ENCODE measurements at places on chromosomes 3 and 15.

DNA sequence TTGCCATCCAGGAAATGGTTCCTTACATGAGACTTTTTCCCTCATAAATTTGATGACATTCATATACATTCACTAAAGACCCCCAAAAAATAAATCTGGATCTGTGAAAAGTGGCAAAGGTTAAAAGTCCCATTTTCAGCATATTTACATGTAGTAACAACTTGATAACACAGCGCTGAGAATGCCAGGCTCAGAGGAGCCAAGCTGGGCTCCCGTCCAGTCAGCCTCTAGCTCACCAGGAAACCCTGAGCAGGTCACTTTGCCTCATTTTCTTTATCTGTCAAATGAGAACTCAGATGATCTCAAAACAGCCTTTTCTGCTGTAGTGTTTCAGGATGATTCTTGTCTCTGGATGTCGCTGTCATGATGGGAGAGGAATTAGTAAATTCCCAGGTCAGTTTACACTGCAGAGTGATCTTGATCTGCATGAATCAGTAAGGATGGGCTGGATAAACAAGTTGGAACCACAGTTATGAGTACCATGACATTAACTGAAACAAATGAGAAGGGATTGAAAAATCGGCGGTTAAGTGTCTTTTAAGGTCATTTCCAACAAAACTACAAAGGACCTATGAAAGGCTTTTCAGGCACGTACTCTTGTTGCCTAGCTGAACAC, 82.8 kb downstream of the PPARG start:
- peak; percentile 66 for DNase-seq

- DNase-seq, result no peak
Measured at GRCh38 chr15:90394748-90395442, 6.9 kb downstream of the IQGAP1 start.

DNA sequence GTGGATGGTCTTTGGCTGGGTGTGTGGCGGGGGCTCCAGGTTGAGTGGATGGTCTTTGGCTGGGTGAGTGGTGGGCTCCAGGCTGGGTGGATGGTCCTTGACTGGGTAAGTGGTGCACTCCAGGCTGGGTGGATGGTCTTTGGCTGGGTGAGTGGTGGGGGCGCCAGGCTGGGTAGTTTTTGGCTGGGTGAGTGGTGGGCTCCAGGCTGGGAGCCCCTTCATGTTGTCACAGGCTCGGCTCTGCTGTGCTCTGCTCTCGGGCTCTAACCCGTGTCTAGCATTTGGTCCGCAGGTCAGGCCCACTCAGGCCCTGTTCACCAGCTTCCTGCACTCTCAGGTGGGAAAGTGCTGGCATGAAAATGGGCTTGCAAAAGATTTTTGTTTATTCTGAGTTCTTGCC, 25.1 kb downstream of the CD276 start:
- DNase-seq, result no peak

- no peak for DNase-seq
Measured at GRCh38 chr3:192986379-192986778, 68.7 kb upstream of the MB21D2 start.

DNA sequence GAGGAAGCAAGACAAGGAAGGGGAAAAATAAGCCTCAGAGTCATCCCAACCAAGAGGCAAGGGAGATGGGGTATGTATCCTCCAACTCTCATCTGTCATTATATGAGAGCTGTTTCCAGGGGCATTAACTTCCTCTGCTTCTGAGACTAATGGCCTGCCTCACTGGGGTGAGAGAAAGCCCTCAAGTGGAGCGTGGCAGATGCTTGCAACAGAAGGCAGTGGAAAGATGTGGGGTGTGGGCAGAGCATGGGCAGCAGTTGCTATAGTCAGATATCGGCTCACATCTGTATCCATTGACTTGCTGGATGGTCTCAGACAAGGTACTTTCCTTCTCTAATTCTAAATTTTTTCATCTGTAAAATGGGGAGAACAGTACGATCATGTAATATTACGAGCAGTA, 81.7 kb upstream of the PLCL2 start:
- DNase-seq, result no peak

- no peak for DNase-seq
Measured at GRCh38 chr3:48314542-48314941, 18.9 kb downstream of the SPINK8 start.

- DNase-seq, result peak; percentile 74
Measured at GRCh38 chr3:17195856-17196604, 311.3 kb downstream of the PLCL2 start.

- no peak for DNase-seq
Measured at GRCh38 chr15:97790180-97790579, 170.3 kb upstream of the ARRDC4 start.

DNA sequence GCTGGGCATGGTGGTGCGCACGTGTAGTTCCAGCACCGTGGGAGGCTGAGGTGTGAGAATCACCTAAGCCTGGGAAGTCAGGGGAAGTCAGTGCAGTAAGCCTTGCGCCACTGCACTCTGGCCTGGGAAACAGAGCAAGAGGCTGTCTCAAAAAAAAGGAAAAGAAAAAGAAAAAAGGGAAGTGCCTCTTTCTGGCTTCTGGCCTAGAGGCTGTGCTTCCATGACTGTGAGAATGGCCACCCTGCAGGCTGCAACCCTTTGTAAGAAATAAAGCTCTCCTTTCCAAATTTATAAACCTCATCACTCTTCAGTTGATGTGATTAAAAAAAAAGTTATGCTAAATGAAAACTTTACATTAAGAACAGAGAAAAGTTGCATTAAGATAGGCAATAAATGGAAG, 774.3 kb downstream of the TUSC7 start:
- no peak for DNase-seq

GRCh38 chr3:98701071-98701675, 62.0 kb upstream of the ST3GAL6 start:
- peak; percentile 20 for DNase-seq

GRCh38 chr3:169603661-169604060, 59.9 kb downstream of the MECOM start:
- no peak for DNase-seq

DNA sequence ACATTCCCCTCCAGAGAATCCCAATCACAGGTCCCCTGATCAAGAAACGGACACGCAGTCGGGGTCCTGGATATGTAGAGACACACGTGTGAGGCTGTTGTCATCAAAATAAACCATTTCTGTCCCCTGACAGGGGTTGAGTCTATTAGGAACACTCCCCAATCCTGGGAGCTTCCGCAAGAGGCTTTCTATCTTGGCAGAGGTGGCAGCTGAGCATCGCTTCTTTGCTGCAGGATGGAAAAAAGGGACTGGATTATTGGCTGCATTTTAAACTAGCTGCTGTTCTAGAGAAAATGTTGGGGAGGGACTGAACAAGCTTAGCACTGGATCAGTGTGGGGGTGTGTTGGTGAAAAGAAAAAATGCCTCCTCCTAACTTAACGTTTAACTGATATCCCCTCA, 2.5 kb upstream of the CNTN4 start:
- no peak for DNase-seq

Data from iris pigment epithelial cell (primary cell).